ENCODE measurements at places on chromosomes 1 and 21. TPM values are rescaled to one million over a fixed set of nuclear protein-coding genes. Genes with fewer than 3 reads are reported as not detected.
A peak's percentile ranks its signal among the peaks of the same experiment; 100 is the strongest.

GRCh38 chr1:158121604-158122254 lies 59.0 kb upstream of the CD1D start:
- peaks cover 21% of the 10 kb centered on the region for H3K27me3 ChIP-seq
- peaks cover 27% of the 10 kb centered on the region for H3K4me1 ChIP-seq

DNA sequence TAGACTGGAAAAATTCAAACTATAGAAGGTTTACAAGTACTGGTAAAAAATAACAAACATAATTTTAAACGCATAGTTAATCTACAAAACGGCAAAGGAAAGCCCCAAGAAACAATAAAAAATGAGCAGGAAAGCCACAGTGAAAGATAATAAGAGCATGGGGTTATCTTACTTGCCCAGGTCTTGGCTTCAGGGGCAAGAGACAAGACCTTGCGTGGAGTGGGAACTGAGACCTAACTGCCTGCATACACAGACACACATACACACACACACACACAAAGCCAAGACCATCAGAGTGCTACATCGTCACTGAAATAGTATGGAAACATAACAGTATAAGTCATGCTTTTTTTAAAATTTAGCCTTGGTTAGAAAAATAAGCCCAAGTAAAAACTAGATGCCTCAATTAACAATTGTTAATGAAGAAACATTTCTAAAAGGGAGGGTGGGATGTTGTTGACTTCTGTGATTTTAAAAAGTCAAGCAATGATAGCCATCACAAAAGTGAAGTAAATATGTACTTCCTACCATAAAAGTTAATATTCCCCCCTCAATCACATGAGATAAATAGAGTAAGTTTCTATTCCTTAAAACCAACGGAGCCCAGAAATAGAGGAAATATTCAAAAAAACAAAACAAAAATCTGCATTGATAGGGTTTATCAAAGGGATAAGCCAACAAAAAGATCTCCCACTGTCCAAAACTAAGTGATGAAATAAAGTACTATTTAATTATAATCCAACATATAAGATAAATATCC lies 29.4 kb upstream of the CRP start:
- H3K36me3 ChIP-seq, result no peaks in the 10 kb centered on the region
- no peak for DNase-seq
- H3K27me3 ChIP-seq, result no peaks in the 10 kb centered on the region
- no peak overlapping the region for H3K4me3 ChIP-seq
- no peak overlapping the region for H3K27ac ChIP-seq

DNA sequence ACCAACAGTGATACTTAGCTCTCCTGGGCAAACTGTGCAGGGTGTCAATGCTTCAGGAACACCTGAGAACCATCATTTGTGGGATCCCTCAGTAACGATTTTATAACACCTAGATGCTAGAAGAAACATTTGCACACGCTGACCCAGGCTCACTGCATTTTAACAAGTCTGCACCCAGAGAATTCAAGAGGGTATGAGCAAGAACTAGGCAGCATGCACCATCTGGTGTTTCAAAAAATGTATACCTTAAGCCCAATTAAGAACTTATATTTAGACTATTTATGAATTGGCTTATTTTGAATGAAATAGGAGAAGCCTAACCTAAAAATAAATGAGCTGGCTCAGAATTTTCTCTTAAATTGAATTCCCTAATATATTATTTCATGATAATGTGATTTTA lies 400.5 kb downstream of the GPATCH2 start:
- no peak overlapping the region for H3K4me3 ChIP-seq
- no peak for DNase-seq
- H3K36me3 ChIP-seq, result no peaks in the 10 kb centered on the region

- no peak for DNase-seq
- H3K27me3 ChIP-seq, result no peaks in the 10 kb centered on the region
- H3K4me1 ChIP-seq, result no peaks in the 10 kb centered on the region
- peak overlapping the region; percentile 74 for H3K4me3 ChIP-seq
- H3K36me3 ChIP-seq, result no peaks in the 10 kb centered on the region
- no peak overlapping the region for H3K27ac ChIP-seq
Observed at GRCh38 chr21:24693779-24694178, 913.5 kb downstream of the MRPL39 start.

- H3K4me1 ChIP-seq, result peaks cover 92% of the 10 kb centered on the region
- H3K36me3 ChIP-seq, result peaks cover 89% of the 10 kb centered on the region
- peak overlapping the region; percentile 29 for H3K4me3 ChIP-seq
- H3K27me3 ChIP-seq, result peaks cover 16% of the 10 kb centered on the region
Observed at GRCh38 chr1:240352769-240353168, 259.2 kb downstream of the GREM2 start.

- H3K4me1 ChIP-seq, result peaks cover 11% of the 10 kb centered on the region
- H3K4me3 ChIP-seq, result no peak overlapping the region
- no peak for DNase-seq
- no peak overlapping the region for H3K27ac ChIP-seq
- no peaks in the 10 kb centered on the region for H3K27me3 ChIP-seq
- no peaks in the 10 kb centered on the region for H3K36me3 ChIP-seq
Observed at GRCh38 chr1:239448911-239449310, 62.5 kb downstream of the CHRM3 start.

DNA sequence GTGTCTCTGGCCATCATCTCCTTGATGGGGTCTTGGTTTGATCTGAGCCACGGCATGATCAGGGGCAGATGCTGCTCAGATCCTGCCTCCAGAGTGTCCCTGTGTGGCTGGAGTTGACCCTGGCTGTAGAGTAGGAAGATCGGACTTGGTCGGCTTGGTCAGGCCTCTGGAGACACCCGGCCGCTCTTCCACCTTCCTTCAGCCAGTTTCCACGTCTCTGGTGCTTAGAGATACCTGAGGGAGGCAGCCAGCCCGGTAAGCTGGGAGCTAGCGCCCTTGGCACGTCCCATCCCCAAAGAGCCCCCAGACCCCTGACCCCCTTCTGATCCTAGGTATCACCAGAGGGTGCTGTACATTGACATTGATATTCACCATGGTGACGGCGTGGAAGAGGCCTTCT lies 8.8 kb downstream of the MARCKSL1 start:
- peaks cover under 1% of the 10 kb centered on the region for H3K4me1 ChIP-seq
- H3K27me3 ChIP-seq, result no peaks in the 10 kb centered on the region
- H3K27ac ChIP-seq, result no peak overlapping the region
- peaks cover 25% of the 10 kb centered on the region for H3K36me3 ChIP-seq

LCA5L gene
- 0.70 TPM for total RNA-seq

GRCh38 chr1:13492711-13493110 lies 21.1 kb downstream of the LRRC38 start:
- H3K27me3 ChIP-seq, result no peaks in the 10 kb centered on the region
- DNase-seq, result no peak
- no peak overlapping the region for H3K27ac ChIP-seq
- H3K4me3 ChIP-seq, result no peak overlapping the region
- no peaks in the 10 kb centered on the region for H3K4me1 ChIP-seq

Data from HFFc6 (cell line).